NCI-H1436 treated with DMSO at 0.1 percent for 48 hours (cell line): ENCODE measurements at places on chromosomes 12 and 14.

DNA sequence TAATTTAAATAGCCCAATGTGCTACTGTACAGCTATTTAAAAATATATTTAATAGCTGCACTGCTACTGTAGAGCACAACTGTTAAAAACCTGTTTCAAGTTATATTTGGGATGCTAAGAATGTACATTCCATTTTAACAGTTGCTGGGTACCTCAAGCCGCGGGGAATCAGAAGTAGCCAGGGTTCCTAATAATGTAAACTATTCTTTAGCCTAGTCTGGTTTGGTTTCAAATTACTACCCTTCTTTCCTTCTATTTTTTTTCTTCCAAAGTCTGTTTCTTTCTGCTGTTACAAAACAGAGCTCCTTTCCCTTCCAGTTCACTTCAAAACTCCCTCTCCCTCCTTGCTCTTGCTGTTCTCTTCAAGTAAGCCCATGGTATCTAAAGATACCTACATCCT, 21.3 kb downstream of the SCAF11 start:
- DNase-seq, result no peak

GRCh38 chr12:102406033-102406584, 74.3 kb downstream of the IGF1 start:
- DNase-seq, result peak; percentile 7

DNA sequence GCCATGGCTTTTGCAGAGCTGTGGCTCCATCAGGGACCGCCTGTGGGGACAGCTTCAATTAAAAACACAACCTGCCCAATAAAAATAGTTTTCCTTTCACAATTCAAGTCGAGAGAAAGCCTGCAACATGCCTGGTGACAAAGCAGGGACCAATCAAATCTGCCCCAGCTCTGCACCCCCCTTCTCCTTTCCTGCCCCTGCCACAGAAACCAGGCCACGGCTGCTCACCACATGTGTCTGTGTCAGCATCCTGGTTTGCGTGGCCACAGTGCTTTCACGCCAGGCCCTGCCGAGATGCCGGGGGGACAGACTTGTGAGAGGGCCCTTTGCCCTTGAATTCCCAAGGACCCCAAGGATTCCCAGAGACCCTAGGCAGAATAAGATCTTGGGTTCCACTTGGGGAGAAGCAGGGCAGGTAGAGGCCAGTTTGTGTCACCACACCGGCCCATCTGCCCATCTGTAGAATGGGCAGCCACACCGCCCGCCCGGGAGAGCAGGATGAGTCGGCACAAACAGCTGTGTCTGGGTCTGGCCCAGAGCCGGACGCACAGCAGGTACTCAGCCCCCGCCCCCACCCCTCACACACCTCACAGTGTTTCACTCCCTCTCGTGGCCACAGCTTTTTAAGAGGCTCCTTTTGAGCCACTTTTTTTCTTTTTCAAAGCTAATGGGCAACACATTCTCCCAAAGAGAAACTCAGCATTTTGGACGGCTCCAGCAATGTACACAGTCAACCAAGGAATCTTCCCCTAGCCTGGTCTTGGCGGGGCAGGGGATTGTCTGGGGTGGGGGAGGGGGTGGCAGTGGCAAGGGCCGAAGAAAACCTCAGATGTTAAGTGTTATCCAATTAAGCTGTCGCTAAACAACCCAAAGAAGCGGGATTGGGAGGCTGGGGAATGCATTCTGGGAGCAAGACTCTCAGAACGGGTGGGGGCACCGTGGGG, 41.5 kb downstream of the BCL11B start:
- DNase-seq, result no peak

- DNase-seq, result no peak
Observed at GRCh38 chr12:11836282-11837151, 187.0 kb downstream of the ETV6 start.

DNA sequence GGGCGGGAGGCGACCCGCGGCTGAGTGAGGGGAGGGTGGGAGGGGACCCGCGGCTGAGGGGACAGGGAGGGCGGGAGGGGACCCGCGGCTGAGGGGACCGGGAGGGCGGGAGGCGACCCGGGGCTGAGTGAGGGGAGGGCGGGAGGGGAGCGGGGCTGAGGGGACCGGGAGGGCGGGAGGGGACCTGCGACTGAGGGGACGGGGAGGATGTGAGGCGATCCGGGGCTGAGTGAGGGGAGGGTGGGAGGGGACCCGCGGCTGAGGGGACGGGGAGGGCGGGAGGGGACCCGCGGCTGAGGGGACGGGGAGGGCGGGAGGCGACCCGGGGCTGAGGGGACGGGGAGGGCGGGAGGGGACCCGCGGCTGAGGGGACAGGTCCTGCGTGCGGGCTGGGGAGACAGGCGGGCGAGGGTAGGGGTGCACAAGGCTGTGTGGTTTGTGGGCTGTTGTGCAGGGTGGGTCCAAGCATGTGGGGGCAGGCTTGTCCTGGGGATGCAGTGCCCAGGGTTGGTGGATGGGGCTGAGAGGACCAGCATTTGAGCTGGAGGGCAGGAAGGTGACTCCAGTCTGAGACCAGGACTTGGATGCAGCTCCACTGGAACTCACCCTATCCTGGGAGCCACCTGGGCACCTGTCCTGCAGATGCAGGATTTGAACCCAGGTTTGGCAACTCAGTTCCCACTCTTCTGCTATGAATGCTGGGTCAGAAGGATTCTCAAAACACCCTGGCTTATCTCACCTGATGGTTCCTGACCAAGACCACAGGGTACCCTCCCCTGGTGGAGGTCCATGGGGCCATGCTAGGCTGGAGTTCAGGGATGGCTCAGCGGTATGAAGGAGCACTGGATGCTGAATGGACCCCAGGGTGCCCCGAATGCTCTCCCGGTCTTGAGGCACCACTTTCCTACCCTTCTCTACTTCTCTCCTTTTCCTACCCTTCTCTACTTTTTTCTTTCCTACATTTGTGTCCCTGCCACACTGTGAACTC, 9.4 kb downstream of the PLD4 start:
- DNase-seq, result no peak
